HS-27A (cell line): ENCODE measurements at places on chromosomes 2 and 18.
A peak's percentile ranks its signal among the peaks of the same experiment; 100 is the strongest.

- peak; percentile 75 for DNase-seq
Measured at GRCh38 chr2:1675633-1676032, 68.7 kb downstream of the PXDN start.

GRCh38 chr2:127422559-127423477 lies 4.6 kb downstream of the PROC start:
- no peak for DNase-seq

DNA sequence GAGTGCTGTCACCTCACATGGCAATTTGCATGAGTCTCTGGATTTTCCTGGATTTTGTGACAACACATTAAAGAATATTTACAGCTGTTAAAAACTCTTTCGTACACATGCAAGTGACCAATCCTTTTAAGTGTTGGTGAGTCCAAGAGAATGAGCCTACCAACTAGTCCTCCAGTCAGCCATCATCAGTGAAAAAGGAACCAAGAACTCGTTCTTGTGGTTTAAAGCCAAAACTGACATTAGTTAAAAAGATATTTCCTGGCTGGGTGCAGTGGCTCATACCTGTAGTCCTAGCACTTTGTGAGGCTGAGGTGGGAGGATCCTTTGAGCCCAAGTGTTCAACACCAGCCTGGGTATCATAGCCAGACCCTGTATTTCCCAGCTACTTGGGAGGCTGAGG lies 215.4 kb upstream of the ITGA4 start:
- DNase-seq: no peak

DNA sequence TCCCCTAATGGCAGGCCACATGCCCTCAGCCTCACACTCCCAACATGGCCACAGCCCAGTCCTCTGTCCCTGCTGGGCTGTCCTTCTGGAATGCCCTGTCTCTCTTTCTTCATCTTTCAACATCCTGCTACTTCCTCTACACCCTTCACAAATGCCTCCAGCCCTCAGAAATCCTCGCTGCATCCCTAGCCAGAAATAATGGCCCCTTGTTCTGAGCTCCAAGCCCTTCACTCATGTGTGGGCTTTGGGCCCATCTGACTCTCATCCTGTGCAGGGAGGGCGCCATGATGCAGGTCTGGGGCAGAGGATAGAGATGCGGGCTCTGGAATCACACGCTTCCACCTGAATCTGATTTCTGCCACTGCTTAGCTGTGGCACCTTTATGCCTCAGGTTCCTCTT lies 181.9 kb downstream of the TNS1 start:
- DNase-seq: no peak

GRCh38 chr2:120539937-120540718 lies 194.2 kb downstream of the INHBB start:
- peak; percentile 91 for DNase-seq

DNA sequence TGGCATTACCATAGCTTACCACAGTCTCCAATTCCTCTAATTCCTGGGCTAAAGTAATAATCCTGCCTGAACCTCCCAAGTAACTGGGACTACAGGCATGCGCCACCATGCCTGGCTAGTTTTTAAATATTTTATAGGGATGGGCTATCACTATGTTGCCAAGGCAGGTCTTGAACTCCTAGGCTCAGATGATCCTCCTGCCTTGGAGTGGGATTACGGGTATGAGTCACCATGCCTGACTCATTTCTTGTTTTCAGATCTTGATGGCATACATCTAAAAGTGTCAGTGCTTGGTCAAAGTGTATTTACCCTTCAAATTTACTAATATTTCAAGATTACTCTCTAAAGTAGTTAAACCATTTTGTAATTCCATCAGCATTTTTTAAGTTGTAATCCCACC lies 9.4 kb upstream of the SOCS6 start:
- peak; percentile 40 for DNase-seq

GRCh38 chr2:137467246-137467862 lies 496.9 kb upstream of the HNMT start:
- peak; percentile 48 for DNase-seq

DNA sequence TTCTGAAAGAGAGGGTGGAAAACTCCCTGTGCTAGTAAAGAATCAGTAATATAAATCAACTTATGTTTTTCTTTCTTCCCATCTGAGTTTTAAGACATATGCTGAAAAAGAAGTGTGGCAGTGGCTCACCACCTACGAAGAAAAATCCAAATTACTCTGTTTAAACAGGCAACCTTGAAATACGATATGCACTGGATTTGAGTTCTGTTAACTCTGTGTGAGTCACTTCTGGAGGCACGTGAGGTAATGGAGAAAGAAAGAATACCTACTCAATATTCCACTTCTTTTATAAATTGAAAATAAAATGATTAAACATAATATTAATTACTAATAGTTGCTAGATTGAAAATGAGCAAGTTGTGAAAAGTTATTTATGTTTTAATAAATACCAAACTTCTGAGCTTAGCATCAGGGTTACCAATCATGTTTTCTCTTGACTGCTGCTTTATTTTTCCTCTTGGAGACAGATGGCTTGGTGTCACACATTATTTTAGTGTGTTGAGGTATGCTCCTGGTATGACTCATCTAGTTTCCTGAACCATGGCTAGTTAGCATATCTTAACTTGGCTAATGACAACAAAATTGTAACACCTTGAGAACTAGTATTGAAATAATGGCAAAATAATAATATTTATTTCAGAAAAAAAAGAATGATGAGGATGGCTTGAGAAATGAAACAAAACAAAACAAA lies 1705.5 kb upstream of the PIK3C3 start:
- no peak for DNase-seq

DNA sequence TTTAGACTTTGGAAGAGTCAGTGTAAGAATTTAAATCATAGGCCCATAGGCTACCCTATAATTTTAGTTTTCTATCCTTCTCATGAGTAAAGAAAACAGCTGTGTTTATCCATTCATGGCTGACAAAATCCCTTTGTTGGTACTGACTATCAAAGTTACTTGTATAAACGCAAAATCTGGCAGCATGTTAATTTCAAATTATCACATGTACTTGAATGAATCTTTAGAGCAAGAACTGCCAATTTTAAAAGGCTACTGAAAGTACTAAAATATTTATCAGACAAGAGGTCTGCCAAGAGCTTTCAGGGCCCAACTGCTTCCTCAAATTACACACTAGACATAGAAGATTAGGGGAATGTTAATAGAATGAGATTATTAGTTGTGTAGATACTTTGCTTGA lies 66.6 kb downstream of the MYL12B start:
- DNase-seq: no peak

DNA sequence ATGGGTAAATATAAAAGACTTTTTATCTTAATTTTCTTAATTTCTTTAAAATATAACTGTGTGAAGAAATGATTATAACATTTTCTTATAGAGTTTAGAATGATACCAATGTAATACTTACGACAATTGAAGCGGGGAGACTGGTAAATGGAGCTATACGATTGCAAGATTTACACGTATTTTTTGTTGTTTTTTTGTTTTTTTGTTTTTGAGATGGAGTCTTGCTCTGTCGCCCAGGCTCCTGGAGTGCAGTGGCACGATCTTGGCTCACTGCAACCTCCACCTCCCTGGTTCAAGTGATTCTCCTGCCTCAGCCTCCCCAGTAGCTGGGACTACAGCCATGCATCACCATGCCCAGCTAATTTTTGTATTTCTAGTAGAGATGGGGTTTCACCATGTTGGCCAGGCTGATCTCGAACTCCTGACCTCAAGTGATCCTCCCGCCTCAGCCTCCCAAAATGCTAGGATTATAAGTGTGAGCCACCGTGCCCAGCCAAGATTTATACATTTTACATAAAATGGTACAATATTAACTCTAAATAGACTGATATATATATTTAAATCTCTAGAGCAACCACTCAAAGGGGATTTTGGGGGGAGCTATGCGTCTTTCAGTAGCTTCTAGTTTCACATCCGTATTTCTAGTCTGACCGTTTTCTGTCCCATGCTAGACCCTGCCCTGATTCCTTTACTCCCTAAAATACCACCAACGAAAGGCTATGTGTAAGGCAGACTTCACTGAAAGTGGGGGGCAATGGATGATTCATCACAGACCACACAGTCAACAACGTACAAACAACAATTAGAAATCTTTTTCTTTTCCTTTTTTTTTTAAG lies 28.2 kb upstream of the ATG16L1 start:
- no peak for DNase-seq
